ENCODE measurements at places on chromosomes 5 and 9.

DNA sequence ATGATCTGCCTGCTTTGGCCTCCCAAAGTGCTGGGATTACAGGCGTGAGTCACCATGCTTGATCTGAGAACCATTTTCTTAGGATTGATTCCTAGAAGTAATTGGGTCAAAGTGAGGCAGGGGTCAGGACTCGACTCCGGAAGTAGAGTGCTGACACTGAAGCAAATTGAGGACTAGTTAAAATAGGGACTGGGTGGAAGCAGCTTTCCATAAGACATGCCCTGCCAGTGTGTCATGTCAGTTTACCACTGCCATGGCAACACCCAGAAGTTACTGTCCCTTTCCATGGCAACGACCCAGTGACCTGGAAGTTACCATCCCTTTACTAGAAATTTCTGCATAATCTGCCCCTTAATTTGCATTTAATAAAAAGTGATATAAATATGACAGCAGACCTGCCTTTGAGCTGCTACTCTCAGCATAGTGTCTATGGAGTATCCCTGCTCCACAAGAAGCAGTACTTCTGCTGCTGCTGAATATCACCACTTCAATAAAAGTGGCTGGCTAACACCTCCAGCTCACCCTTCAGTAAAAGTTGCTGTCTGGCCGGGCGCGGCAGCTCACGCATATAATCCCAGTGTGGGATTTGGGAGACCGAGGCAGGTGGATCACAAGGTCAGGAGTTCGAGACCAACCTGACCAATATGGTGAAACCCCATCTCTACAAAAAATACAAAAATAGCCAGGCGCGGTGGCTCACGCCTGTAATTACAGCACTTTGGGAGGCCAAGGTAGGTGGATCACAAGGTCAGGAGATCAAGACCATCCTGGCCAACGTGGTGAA lies 47.8 kb upstream of the JADE2 start:
- DNase-seq, result peak; percentile 46

GRCh38 chr5:151700820-151701219 lies 14.1 kb upstream of the SPARC start:
- DNase-seq, result peak; percentile 64

- DNase-seq, result peak; percentile 59
Observed at GRCh38 chr9:14198841-14199455, 115.0 kb downstream of the NFIB start.

DNA sequence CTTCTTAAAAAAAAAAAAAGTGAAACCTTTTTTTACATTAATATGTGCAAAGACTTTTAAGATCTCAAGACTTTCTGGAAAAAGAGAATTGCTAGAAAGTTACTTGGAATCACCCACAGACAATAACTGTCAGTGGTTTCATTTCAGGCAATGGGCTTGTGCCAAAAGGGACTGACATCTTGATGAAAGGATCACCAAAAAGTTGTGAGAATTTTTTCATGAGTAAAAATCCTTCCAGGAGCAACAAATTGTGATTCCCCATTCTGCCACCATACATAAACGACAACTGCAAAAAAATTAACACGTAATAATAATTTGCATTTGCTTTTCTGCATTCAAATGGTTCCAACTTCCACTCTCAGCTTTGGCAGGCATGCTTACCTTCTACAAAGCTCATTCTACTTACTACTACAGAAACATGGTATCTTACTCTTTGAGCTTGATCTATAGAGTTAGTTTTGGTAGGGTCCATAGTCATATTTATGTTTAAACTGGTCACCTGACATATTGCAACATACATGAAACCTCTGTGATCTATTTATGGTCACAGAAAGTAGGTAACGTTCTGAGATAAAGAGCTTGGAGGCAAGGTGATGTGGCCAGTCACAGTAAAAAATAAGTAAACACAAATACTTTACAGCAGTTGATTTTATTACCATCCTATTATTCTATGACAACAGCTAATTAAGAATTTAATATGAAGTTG lies 3.0 kb downstream of the NREP start:
- no peak for DNase-seq

DNA sequence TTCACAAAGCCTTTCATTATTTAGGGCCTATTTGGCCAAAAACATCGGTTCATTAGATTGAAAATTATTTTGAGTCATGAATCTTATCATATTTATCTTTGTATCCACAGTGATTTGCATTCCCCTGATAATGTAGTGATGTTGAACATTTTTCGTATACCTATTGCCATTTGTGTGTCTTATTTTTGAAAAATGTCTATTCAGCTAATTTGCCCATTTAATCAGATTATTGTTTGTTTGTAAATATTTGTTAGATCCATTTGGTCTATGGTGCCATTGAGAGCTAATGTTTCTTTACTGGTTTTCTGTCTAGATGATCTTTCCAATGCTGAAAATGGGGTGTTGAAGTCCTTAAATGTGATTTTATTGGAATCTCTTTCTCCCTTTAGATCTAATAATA lies 439.2 kb upstream of the TYRP1 start:
- no peak for DNase-seq

- DNase-seq, result no peak
Observed at GRCh38 chr9:109440117-109440515, 58.0 kb downstream of the PTPN3 start.

DNA sequence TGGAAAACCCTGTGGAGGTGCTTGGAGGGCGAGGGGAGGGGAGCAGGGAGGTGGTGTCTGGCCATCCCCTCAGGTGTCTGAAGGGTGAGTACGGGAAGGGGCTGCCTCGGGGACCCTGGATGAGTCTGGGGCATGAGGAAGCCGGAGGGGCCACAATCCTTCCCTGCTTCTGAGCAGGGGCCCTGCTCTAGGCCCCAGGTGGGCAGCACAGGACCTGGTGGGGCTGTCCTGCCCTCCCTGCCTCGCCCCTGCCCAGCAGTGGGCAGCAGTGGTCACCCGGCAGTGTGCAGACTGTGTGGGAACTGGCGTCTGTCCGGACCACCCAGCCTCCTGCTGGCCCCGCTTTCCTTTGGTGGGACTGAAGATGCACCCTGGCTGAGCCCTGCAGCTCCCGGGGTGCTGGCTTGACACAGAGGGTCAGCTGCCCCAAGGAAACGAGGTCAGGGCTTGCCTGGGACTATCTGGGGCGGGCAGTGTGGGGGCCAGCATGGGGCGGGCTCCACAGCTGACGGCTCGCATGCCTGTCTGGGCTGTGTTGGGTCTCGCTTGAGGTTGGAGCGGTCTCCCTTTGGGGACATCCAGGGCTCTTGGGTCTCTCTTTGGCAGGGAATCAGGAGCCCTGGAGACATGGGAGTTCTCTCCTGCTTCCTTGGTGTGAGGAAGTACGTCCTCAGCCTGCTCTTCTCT lies 26.1 kb downstream of the RXRA start:
- no peak for DNase-seq

DNA sequence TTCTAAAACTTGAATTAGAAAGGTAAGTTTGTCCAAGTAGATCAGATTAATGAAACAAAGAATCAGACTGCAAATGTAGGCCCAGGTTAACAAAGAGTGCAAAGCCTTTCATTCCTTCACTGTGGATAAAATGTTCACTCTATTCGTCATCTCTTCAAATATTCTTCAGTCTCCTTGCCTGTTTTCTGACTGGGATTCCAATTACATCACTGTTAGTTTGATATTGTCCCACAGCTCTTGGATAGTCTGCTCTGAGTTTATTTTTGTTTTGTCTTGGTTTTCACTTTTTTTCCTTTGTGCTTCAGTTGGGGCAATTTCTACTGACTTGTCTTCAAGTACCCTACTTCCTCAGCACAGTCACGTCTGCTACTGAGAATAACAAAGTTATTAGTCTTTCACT lies 38.5 kb upstream of the GZMA start:
- no peak for DNase-seq

DNA sequence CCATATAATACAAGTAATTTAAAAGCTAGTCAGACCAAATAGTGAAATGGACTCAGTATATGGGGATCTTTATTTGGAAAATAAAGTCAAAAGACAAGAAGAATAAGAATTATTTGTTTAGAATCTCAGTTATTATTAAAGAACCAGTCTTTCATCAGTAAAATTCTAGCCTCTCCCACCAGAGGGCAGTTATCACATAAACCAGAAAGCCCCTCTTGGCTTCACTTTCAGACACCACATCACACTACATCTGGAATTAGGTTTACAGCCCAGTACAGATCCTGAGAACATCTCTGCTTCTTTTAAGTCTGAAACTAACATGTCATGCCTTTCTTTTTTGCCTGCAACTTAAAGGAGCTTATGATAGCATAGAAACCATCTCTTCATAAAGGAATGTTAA lies 12.2 kb upstream of the HSPB3 start:
- no peak for DNase-seq

- DNase-seq, result no peak
Observed at GRCh38 chr5:80937584-80938356, 22.4 kb upstream of the RASGRF2 start.

DNA sequence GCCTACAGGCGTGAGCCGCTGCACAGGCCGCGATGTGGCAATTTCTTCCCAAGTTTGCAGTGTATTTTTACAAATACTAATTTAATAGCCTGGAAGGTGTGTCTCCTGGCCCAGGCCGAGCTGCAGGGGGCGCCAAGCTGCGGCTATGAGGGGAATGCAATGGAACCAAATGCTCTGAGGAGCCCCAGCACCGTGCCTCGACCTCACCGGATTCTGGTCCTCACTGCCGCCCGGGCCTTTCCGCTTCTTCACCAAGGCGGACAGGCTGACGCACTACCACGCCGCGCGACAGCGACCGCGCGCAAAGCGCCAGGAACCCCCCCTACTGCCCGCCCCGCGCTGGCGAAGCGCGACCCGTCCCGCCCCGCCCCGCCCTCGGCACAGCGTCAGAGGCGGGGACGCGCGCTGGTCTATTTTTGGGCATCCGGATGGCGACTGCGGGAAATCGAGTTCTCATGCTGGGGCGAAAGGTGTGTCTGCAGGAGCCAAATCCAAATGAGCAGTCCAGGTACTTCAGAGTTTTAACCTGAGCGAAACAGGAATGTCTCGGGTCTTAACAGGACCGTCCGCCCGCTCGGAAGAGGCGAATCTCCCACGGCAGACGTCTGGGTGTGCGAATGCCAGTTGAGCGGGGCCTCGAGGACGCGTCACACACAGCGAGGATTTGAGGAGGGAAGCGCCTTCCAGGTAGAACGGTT lies 31.7 kb upstream of the PRXL2C start:
- peak; percentile 80 for DNase-seq

- DNase-seq, result no peak
Observed at GRCh38 chr5:138736293-138736692, 16.9 kb upstream of the CTNNA1 start.

DNA sequence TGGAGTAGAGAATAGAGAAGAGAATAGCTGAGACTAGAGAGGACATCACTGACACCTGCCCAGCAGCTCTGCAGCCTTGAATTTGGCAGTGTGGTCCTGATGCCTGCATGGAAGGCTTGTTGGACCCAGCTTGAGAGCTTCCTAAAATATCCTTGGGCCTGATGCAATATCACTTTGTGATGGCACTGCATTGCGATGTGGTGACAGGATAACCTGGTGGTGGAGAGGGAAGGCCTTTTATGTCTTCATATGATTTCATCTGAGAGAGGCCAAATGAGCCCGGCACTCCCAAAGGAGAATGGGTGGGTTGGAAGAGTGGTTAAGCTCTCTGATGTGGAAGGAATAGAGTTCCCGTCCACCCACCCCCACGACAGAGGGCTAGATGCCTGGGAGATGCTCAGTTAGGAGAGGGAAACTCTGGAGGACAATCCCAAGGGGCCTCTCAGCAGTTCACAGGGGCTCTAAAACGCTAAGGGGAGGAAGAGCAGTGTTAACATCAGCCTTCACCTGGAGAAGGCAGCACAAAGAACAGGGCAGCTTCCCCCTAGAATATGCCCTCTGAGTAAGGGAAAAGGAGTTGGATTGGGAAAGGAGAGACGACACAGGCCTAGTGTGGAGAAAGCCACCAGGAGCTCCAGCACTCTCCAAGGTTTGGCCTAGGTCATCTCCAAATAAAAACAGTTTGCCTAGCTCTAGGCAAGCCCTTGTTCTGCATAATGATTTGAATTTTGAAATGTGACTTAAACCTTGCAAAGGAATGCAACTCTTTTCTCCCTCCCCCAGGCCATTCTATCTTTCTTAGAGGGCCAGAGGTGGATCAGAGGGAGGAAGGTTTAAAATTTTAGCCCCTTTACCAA lies 99.8 kb upstream of the SSBP2 start:
- no peak for DNase-seq

DNA sequence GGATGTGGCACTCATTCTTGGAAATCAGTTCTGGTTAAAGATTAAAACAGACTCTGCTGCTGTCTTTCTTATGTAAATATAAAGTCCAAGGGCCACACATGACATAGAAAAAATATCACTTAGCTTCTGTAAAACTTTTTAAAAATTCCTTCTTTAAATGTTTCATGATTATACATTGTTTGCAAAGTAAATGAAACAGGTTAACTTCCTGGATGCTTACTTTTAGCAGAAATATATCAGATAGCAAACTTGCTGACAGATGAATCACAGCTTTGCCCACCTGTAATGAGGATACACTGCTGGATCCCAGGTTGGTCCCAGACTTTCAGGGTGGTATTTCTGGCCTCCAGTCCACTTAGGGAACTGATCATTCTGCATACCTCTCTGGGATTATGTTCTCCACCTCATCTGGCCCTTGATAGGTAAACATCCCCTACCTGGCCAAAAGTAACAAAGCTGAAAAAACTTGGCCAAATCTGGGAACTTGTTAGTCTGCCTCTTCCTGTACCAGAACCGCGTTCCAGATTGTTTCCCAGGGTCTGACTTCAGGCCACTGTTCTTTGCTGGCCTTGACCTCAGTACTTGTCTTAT lies 340.5 kb downstream of the ADGRV1 start:
- no peak for DNase-seq

GRCh38 chr9:101639785-101640665 lies 45.3 kb upstream of the PPP3R2 start:
- no peak for DNase-seq

DNA sequence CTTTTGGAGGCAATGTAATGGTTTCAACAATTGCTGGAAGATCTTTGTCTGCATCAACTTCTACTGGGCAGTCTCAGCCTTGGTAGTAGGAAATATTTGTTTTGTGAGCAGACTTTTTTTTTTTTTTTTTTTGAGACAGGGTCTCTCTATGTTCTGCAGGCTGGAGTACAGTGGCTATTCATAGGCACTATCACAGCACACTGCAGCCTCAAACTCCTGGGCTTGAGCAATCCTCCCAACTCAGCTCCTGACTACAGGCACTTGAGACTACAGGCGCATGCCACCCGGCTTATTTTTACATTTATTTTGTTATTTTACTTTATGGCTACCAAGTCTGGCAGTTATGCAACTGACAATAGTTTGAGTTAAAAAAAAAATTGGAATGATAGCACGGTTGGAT lies 187.3 kb downstream of the SNX18 start:
- no peak for DNase-seq

DNA sequence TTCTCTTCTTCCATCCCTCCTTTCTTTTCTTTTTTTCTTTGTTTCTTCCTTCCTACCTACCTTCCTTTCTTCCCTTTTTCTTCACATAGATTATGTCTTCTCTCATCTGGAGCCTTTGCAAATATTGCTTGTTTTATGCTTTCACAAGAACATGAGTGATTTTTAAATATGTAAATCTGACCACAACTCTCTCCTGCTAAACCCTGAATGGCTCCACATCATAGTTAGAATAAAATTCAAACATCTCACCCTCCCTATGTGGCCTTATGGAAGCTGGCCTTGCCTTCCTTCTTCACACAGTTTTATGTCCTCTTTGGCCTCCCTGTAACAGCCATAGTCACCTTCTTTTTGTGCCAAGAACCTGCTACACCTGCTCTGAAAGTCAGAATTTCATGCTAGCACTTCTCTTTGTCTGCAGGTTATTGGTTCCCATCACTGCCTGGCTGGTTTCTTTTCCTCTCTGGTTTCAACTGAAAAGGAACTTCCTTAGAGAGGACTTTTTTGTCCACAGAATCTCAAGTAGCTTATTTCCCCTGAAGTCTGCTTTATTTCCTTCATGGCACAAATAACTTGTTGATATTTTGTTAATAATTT lies 114.3 kb upstream of the TNC start:
- DNase-seq, result peak; percentile 10

- DNase-seq, result no peak
Observed at GRCh38 chr9:130405657-130406257, 39.0 kb upstream of the ASS1 start.

Data from kidney tubule cell (primary cell).